Nephron progenitor cell (in vitro differentiated cells): ENCODE measurements at places on chromosomes 1 and 21.

- no peak for DNase-seq
These were observed 493 bp upstream of the ELOA start for GRCh38 chr1:23742670-23743286.

DNA sequence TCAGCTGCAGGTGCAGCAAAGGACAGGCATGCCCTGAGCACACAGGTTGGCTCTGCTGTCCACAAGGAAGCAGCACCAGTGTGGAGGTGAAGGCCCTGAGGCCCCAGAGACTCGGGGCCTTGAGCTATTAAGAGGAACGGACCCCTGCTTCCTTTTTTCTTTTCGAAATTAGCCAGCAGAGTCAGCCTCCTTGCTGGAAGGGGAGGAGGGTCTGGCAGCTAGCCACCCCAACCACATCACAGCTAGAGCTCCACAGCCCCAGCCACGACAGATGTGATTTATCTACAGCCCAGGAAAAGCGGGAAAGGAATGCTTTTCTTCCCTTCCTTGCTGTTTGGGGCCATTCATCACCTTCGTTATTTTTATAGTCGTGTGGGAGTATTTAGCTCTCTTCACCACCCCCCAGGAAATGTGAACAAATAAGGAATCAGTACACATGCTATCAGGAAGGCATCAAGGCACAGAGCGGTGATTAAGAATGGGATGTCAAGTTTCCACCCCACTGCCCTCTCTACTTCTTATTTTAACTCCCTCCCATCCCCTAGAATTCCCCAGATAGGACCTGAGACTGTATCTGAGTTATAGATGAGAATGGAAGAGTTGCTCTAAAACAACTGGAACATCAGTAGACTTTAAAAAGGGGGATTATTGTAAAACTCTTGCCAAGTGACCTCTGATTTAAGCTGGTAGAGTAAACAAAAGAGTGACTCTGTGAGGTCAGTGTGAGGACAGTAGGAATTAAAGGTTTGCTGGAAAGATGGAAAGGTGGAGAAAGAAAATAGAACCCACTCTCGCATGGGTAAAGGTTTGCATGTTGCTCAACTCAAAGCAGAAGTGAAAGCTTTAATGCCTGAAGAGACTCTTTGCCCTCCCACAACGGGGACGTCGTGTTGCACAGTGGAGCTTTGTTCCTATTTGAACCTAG, 224.7 kb upstream of the GJB5 start:
- peak; percentile 56 for DNase-seq

DNA sequence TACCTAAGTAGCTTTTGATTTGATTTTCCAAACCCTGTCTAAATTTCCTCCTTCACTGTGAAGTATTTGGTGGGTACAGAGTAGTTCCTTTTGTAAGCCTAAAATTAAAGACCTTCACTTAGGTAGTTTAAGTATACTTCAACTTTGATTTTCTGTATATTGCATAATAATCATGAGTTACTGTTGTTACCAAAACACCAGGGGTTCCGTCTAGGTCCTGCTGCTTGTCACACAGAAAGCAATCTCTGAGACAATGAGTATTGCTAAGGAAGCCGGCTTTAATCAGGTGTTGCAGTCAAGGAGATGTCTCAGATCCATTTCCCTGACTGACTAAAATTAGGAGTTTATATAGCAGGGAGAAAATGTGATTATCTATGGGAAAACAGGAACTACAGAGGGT, 15.3 kb downstream of the RPS6KC1 start:
- no peak for DNase-seq

- DNase-seq, result peak; percentile 8
These were observed 75.1 kb upstream of the NRIP1 start for GRCh38 chr21:15139898-15140297.

DNA sequence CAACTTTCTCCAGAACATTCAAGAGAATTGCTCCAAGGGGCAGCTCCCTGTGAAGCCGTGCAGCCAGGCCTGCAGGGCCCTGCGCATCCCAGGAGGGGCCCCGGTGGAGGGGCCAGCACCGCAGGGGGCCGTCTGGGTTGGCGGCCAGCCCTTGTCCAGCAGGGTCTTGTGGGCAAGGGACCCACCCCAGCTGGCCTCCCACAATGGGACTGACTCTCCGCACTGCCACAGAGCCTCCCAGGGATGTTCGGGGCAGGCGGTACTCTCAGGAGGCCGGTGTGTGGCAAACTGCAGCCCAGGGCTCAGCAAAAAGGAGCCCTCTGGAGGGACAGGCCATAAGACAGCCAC, 68.2 kb upstream of the COL6A1 start:
- no peak for DNase-seq

DNA sequence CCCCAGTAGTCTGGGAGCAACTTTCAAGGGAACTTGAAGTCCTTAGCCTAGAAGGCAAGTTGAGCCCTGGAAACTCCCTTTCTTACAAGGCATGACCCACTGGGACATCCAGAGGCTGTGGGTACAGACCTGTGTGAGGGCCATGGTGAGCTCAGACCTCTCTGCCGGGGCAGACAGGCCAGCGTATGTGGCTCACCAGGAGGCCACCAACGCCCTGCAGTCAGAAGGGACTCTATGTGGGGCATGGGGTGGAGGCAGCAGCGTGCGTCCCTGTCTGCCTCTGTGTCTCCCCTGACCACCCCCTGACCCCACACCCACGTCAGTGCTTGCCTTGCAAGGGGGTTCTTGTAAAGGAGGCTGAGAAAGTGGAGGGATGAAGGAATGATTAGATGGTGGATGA, 10.8 kb downstream of the COQ8A start:
- DNase-seq, result no peak

GRCh38 chr1:196649990-196650389, 1.9 kb upstream of the CFH start:
- DNase-seq, result no peak

DNA sequence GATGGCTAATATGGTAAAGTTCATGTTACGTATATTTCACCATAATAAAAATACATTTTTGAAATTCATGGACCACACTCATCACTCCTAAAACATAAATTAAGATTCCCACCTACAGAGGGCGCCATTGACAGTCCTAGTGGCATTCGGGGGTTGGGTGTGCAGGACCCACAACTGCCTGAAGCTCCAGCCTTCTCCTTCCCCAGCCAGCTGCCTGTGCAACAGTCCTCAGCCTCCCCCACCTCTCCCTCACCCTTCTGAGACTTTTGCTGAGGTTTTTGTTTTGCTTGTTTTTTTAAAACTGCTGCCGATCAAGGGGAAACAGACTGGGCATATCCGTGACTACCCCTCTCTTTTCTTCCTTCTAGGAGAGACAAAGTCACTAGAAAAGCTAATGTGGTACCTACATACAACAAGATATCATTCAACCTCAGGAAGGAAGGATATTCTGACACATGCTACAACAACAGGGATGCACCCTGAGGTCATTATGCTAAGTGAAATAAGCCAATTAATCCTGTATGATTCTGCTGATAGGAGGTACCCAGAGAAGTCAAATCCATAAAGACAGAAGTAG, 9.2 kb upstream of the EVA1C start:
- DNase-seq, result peak; percentile 57

- DNase-seq, result no peak
These were observed 111.1 kb upstream of the BEND5 start for GRCh38 chr1:48887796-48888195.

- DNase-seq, result no peak
These were observed 492.3 kb upstream of the PRMT6 start for GRCh38 chr1:106564192-106564591.

DNA sequence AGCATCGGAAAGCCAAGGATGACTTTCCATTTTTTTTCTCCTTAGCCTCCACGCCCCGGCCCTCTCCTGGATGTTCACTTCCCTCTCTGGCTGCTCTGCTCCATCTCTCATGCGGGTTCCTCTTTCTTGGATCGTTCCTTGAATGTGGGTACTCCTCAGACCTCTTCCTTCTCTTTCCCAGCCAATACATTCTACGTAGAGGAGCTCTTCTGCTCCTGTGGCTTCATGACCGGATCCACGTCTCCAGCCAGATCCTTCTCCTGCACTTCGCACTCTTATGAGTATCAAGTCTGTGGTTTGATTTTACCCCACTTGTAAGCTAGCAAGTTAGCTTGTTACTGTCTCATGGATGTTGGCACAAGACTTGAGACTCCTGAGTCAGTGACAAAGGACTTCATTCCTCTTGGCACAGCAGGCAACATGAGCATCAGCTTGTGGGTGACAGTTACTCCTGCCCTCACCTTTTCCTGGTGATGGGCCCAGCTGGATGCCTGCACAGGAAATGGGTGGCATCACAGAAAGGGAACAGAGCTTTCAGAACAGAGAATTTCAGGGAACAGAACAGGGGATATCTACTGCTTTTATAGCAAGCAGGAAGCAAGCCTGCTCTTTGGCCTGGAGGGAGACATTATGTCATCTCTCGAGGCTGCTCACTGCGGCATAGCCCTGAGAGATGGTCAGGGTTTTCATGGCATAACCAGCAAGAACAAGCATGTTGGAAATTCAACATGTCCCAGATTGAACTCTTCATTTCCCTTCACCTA, 100.1 kb upstream of the KIF26B start:
- DNase-seq, result no peak

DNA sequence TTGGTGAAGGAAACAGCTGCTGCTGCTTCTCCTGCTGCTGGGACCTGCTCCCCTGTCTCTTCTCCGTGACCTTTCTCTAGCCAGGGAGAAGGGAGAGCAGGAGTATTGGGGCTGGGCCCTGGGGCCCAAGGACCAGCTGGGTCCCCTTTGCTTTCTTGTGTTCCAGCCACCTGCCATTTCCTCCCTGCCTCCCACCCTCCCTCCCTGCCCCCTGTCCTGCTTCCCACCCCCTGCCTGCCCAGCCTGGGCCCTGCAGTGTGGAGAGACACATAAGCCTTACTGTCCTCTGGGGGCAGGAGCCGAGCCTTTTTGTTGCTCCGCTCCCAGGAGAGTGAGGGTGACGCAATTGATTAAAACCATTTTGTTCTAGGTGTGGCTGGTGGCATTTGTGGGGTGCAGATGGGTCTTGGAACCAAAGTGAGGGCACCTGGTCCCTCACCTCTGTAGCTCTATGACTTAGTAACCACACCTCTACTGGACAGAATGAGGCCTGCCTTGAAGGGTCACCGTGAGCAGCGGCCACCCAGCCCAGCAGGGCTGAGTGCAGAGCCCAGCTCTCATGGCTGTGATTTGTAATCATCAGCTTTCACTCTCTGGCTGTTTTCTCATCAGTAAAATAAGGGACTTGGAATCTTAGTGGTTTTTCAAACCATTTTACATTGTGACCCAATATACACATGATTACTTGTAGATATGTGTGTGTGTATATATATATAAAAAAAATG, 13.9 kb upstream of the TMEM222 start:
- DNase-seq, result no peak

DNA sequence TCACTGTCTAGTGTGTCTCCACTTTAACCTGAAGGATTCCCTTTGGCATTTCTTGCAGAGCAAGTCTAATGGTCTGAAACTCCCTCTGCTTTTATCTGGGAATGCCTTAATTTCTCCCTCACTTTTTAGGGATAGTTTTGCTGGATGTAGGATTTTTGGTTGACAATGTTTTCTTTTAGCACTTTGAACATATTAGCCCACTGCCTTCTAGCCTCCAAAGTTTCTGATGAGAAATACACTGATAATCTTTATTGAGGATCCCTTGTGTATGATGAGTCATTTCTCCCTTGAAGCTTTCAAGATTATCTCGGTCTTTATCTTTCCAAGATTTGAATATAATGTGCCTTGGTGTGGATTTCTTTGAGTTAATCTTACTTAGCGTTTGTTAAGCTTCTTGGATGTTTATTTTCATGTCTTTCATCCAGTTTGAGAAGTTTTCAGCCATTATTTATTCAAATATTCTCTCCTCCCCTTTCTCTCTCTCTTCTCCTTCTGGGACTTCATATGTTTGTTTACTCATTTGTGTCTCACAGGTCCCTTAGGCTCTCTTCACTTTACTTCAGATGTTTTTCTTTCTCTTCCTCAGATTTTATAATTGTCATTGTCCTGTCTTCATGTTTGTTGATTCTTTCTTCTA, 53.1 kb downstream of the STYXL2 start:
- no peak for DNase-seq

GRCh38 chr1:85801520-85801919, 93.3 kb upstream of the ZNHIT6 start:
- DNase-seq, result no peak

DNA sequence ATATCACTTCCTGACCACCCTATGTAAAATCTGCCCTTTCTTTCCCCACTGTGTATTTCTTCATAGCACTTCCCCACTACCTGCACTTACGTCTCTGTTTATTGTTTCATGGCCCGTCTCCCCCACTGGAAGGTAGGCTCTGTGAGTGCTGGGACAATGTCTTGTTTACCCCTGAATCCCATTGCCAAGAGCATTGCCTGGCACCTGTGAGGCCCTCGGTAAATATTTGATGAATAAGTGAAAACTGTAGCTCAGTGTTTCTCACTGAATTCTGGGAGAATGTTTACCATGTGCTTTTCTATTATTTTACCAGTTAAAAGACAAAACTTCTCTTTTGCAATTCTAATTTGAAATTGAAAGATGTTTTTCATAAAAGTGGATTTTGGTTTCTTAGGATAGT, 11.8 kb downstream of the NFASC start:
- DNase-seq, result no peak

- DNase-seq, result no peak
These were observed 47.9 kb downstream of the PHACTR4 start for GRCh38 chr1:28417441-28417922.

DNA sequence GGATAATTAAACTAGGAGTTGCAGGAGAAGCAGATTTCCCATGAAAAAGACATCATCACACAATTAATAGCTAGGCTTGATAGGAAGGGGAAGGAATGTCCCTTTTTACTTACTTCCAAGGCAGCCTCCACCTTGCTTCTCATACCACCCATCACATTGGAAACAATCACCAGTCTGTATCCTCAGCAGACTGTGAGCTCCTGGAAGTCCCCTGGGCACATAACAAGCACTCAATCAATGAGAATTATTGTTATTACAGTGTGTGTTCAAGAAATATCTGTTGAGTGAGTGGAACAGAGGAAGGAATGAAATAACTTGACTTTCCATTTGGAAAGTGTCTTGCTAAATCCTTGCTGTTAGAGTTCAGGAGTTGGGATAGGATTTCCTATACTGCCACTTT, 36.2 kb downstream of the HIVEP3 start:
- no peak for DNase-seq

DNA sequence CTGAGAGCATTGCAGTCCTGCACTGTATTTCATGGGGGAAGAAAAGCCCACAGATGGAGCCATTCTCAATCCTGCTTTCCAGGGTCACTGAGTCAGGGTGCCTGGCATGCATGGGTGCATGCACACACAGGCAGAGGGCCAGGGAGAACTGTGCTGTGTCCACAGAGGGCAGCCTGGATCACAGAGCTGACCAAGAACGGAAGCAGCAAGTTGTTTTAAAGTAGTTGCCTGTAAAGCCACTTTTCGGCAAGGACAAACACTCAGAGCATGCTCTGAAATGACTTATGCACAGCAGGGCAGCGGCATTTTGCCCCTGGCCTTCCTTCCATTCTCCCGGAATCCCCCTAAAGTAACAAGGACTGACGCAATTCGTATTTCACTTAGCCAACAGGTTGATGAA, 3.6 kb downstream of the ERG start:
- DNase-seq, result no peak
